ENCODE measurements at places on chromosomes 7 and 10.

DNA sequence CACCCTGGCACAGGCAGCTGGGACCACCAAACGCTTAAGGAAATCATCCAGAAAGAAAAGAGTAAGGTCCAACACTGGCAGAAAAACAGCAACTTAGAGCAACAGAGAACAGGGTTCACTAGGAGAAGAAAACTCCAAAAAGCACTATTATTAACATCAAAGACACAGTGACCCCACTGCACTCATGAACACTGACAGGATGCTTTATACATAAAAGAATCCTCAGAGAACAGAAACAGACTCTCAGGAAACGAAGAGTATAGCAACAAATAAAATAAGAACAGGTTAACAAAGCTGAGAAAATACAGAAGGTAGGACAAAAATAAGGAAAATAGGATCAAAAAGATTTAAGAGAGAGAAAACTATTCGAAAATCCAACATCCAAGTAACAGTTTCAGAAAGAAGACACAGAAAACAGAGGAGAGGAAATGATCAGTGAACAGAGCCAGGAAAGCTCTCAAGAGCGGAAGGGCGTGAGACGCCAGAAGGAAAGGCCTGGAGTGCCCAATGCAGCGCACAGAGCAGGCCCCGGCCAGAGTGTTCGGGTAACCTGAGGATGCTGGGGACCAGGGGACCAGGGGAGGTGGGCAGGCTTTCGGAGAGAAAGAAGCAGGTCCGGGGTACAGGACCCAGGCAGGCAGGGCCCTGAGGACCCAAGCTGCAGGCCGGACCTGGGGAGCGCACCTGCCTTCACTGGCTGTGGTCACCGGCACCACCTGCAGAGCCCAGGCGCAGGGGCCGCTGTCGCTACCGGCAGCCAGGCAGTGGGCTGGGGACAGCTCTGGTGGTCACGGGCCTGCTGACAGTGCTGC lies 258.2 kb downstream of the MAD1L1 start:
- no peak for DNase-seq

DNA sequence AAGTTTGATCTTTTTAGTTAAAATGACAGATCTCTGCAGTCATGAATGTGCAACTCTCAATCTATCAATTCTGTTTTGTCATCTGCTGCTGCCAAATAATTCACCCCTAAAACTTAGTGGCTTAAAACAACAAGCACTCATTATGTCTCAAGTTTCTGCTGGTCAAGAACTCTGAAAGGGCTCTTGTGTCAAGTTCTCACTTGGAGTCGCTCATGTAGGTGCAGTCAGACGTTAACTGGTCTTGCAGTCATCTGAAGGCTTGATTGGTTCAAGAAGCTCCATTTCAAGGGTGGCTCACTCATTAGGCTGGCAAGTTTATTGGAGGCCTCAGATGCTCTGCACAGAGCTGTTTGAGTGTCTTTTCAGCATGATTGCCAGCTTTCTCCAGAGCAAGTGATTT lies 28.5 kb upstream of the LRRC72 start:
- no peak for DNase-seq

GRCh38 chr10:51888263-51888662 lies 188.9 kb upstream of the CSTF2T start:
- DNase-seq: no peak

GRCh38 chr10:97117372-97117771 lies 68.4 kb downstream of the SLIT1 start:
- peak; percentile 5 for DNase-seq

DNA sequence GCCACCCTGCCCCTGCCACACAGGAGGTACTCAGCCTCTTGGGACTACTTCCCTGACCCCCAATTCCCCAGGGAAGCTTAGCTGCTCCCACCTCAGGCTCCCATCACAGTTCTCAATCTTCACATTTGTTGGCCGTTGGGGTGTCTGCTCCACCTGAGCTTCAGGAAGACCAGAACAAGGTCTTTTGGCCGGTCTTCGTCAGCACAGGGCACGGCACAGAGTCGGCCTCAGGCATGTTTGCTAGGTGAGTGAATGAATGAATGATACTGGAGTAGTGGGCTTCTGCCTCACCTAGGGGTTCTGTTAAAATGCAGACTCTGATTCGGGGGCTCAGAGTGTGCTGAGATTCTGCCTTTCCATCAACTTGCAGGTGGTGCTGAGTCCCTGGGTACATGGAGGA lies 20.3 kb downstream of the GPRIN2 start:
- DNase-seq: no peak

GRCh38 chr10:52443419-52444388 lies 129.6 kb downstream of the DKK1 start:
- peak; percentile 85 for DNase-seq

DNA sequence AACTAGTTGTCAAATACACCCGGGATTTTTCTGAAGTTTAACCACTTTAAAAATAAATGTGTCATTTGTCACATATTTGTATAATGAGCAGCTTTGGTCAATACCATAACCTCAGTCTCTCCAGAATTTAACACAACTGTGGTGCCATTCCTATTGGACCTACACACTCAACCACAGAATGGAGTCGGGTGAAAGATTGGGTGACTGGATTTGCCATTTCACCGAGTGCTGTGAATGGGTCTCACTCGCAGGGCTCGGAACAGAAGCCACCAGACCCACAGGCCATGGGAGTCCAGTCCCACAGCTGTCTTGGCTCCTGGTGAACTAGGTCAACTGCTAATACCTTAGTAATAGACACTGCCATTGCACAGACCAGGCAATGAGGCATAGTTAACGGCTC lies 298.4 kb downstream of the CCDC3 start:
- DNase-seq: peak; percentile 63

DNA sequence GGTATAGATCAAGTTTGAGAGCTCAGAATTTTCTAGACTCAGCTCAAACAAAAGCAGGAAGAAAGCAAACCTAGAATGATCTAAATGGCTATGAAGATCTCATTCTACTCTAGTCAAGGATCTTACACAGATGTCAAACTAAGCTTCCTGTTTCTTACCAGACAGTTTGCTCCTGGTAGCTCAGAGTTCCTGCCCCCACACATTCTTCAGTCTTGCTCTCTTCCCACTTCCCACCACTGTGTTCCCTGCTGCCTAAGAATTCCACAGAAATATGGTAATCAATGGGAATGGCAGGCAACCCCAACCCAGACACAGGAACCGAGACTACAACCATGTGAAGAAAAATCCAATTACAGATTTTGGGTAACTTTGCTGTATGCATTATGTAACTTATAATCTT lies 133.4 kb upstream of the PTN start:
- peak; percentile 89 for DNase-seq

DNA sequence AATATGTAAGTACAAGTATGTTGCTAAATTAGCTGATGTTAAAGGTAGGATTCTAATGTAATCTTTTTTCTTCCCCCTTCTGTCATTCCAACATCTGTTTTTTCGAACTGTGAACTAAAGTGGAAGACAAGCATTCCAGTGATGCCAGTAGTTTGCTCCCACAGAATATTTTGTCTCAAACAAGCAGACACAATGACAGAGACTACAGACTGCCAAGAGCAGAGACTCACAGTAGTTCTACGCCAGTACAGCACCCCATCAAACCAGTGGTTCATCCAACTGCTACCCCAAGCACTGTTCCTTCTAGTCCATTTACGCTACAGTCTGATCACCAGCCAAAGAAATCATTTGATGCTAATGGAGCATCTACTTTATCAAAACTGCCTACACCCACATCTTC lies 62.7 kb downstream of the WAC start:
- DNase-seq: no peak

DNA sequence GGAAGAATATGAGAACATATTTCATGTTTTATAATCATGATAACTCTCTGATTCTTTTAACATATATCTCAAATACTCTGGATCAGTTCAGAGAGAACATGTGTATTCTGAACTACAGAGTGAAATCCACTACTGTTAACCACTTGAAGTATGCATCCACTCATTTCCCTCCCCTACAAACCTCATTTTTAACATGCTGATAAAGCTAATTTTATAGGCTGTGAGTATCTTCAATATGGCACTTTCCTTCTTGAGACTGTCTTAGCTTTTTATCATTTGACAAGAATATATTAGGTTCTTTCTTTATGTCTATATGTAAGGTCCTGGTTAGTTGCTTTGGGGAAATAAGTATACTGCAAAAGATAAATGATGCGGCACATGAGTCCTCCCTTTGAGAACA lies 154.8 kb downstream of the MLLT10 start:
- no peak for DNase-seq

DNA sequence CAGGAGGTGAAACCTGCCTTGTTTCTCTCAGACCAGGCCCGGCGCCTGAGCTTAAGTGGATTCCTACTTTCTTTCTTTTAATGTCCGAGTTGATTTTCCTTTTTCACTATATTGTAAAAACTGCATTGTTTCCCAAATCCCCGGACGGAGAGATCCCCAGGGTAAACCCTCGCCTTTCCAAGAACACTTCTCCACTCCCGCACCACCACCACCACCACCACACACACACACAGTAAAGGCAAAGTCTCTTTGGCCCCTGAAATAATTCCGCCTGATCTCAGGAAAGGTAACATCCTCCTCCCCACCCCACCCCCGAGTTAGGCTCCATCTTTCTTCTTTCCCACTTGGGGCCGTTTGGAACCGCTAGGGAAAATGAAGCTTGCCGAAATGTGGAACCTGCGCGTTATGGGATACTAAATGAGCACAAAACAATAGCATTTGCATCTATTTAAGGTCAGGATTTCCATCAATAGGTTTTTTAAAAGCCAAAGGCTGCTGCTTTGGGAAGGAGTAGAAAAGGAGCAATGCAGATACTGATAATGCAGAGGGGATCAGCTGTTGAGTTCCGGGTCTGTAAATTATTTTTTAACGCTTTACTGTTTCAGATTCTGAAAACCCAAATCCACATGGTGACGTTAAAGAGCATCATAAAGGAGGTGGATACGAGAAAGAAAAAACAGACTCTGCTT lies 2.5 kb downstream of the HPSE2 start:
- no peak for DNase-seq

DNA sequence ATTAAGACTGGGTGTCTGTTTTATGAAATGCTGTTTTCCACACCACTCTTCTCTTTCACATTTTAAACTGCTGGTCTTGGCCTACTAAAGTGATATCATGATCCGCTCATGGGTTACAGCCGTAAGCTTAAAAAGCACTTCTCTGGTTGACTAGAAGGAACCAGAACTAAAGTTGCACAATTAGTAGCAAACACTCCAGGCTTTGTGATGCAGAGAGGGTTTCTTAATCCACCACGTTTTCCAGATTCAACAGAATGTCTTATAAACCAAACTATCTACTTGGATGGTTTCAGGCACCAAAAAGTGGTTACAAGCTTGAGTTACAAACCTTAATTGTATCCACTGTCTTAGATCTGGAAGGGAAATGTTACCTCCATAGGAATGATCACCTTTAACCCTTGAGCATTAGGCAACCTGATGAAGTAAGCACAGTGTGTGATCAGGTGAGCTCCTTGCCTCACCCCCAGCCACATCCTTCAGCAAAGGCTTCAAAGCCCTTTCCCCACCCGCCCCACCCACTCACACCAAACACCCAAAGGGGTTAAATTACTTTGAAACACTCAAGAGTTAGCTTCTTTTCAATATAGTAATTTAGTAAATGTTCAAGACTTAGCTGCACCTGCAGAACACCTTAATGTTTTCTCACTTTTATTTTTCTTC lies 3.5 kb downstream of the ELMO1 start:
- no peak for DNase-seq

- DNase-seq: no peak
Observed at GRCh38 chr7:41842956-41843355, 140.1 kb upstream of the INHBA start.

GRCh38 chr10:83603708-83604107 lies 535.6 kb upstream of the GHITM start:
- peak; percentile 90 for DNase-seq

- DNase-seq: no peak
Observed at GRCh38 chr10:47239211-47239610, 60.8 kb upstream of the GDF10 start.

DNA sequence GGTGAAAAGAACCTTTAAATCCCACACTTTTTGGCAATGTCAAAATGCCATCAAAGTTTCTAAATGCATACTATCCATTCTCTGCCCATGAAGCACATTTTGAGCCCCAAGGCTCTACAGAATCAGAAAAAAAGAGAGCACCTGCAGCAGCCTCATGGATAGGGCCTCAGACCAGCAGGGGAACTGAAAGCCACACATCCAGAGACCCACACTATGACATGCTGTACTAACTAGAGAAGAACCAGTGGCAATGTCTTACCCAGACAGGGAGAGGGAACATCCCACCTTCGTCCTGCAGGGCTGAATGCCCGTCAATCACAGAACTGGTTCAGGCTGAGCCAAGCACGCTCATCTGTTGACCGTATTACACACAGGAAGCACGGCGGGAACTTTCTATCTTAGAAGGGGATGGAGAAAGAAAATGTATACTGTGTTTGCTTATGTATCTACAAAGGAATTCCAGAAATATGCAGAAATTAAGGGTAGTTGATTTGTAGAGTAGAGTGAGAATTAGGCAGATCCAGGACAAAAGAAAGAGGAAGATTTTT lies 237.2 kb downstream of the GLI3 start:
- DNase-seq: no peak

- DNase-seq: peak; percentile 61
Observed at GRCh38 chr10:132363921-132364593, 32.1 kb downstream of the LRRC27 start.

DNA sequence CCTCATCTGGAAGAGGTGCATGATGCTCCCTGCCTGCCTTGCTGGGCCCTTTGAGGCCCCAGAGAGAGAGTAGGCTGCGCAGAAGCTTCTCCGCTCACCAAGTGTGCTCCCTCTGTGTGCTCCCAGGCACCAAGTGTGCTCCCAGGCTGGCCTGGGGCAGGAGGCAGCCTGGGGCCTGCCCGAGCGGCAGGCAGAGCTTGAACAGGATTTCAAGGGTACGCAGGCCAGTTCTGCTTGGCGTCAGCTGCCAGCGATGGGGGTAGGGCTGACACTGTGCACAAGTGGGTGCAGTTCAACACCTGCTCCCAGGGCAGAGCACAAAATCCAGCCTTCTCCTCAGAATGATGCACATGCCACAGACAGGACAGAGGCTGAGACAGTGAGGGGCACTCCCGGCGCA lies 119.7 kb downstream of the FAM53B start:
- no peak for DNase-seq

DNA sequence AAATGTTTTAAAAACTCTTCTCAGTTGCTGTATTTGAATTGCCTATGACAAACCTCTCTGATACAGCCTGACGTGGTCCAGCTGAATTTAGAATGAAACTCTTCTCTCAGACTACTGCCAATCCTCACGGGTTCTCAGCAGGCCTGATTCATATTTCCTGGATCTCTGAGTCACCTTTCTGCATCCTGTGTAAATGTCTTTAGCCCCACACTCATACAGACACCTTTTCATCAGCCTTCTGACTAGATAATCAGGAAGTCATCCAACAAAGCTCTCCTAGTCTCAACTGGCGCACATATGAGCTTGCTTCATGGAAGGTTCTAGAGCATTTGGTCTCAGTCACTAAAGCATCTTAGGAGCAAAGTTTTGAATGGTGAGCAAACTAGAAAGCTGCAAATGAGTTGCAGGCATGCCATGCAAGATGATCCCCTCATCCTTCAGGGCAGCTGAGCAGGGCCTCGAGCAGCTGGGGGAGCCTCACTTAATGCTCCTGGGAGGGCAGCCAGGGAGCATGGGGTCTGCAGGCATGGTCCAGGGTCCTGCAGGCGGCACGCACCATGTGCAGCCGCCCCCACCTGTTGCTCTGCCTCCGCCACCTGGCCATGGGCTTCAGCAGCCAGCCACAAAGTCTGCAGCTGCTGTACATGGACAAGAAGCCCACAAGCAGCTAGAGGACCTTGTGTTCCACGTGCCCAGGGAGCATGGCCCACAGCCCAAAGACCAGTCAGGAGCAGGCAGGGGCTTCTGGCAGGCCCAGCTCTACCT lies 182.8 kb downstream of the ARHGAP12 start:
- DNase-seq: peak; percentile 67

Measured in fibroblast of lung (primary cell).